ENCODE measurements at places on chromosomes 1 and 21.
A peak's percentile ranks its signal among the peaks of the same experiment; 100 is the strongest.

DNA sequence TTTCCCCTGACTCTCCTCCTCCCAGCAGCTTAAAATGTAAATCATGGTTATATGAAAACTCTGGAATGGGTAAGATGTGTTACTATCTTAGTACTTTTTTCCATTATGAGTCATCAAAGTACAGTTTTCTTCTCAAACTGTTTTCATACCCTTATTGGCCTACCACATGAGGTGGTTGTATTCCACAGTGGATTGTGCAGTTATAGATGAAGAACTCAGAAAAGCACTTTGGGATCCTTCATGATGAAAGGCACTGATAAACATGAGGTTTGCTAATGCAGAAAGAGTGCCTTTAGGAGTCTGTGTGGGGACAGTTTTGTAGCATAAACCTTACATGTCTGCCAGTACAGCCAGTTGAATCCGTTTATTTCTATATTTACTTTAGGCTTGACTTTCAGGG is 32.0 kb upstream of the MYOCOS start:
- DNase-seq, result no peak

GRCh38 chr1:62849031-62849430 is 65.1 kb downstream of the ATG4C start:
- peak; percentile 13 for DNase-seq

DNA sequence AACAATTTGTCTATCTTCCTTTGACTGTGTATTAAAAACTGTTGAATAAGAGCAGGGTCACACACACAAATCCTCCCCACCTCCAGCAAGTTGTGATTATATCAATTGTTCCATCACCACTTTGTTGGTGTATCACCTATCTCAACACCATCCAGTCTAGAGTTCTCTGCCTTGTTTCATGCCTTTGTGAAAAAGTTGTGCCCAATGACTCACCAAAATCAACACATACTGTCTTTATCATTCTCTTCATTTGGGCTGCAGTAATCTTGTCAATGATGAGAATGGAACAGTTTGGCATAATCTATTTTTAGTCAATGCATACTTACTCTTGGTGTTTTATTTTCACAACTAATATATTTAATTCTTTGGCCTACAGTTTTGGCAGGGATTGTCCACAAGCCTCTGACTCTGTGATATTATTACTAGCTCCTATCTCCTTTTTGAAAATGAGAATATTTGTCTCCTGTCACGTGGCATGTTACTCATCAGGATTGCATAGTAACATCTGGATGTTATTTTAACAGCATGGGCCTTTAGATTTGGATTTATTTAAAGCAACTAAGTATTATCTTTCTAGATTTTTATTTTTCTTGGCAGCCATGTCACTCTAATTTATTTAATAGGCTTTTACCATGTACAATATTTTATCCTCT is 5.1 kb downstream of the C1orf87 start:
- DNase-seq, result peak; percentile 20

DNA sequence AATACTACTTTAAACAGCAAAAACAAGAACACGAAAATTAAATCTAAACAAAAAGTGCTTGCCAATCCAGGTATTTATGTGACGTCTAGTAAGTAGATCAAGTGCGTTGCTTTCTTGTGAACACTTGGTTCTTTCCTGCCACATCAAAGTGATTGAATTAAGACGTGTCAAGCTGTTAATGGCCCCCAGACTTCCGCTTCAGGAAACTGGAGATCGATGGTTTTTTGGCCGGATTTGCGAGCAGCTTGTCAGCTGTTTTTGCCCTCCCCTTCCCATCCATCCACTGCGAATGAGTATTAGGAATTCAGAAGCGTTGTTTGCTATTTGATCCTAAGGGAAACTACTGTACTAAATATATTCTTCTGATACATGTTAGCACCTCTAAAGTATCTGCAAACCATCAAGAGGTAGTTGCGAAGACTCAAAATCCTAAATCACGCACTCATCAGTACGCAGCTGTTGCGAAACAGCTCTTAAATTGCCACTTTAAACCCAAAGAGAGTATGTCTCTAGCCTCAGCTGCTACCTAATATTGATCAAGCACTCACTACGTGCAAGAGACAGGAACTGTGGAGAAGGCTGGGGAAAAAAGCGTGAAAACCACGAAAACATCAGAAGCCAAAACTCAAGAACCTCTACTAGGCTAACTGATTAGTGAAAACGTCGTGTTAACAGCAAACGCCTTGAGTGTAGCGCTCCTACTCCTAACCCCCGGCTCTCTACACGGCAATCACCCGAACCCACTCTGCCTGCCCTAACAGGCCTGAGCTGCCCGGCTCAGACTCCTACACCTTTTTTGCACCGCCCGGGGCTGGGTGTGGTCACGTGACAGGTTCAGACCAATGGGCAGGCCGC is 473 bp upstream of the BRDT start:
- DNase-seq, result no peak

GRCh38 chr1:118984086-118984721 is 3.9 kb downstream of the TBX15 start:
- DNase-seq, result no peak

- peak; percentile 50 for DNase-seq
These were observed 805 bp downstream of the SIM2 start for GRCh38 chr21:36699546-36700294.

GRCh38 chr1:67441183-67441582 is 11.0 kb upstream of the SERBP1 start:
- DNase-seq, result peak; percentile 69

- peak; percentile 26 for DNase-seq
These were observed 19.7 kb downstream of the STPG1 start for GRCh38 chr1:24393892-24394291.

GRCh38 chr1:156705918-156706656 is 704 bp upstream of the CRABP2 start:
- peak; percentile 78 for DNase-seq
